ENCODE measurements at places on chromosomes 2 and 18.

- DNase-seq = no peak
Measured at GRCh38 chr2:23330214-23330613, 54.8 kb upstream of the KLHL29 start.

DNA sequence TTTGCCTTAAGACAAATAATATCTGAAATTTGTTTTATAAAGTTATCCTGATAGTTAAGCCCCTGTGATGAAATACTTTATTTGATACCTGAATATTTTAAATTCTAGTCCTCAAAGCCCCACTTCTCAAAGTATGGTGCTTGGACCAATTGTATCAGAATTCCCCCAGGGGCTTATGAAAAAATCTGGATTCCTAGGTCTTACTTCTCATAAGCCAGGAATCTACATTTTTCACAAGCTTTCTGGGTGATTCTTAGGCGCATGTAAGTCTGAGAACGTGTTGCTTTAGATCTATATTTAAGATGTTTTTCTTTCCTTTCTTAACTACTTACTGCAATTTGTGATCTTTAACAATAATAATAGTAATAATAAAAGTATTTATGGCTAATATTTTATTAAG lies 53.1 kb downstream of the MYO1B start:
- no peak for DNase-seq

- no peak for DNase-seq
Measured at GRCh38 chr2:58971511-58972360, 730.6 kb upstream of the FANCL start.

- DNase-seq = no peak
Measured at GRCh38 chr18:55317324-55317723, 270.7 kb downstream of the TCF4 start.

DNA sequence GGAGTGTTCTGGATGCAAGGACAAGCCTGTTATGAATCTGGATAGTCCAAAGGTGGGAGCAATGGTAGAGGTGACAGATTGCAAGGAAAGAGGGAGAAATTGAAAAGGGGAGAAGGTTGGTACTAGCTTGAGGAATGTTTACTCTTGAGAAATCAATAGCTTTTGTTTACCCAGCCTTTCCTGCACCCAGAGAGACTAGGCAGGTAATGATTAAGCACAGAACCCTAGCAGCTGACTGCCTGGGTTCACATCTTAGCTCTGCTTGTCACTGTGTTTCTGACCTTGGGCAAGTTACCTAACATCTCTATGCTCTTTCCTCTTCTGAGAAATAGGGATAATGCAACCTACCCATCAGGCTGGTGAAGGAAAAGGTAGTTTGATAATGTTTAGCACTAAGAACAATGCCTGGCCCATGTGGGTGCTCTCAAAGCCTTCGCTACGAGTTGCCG lies 178.6 kb downstream of the MGAT5 start:
- DNase-seq = no peak

DNA sequence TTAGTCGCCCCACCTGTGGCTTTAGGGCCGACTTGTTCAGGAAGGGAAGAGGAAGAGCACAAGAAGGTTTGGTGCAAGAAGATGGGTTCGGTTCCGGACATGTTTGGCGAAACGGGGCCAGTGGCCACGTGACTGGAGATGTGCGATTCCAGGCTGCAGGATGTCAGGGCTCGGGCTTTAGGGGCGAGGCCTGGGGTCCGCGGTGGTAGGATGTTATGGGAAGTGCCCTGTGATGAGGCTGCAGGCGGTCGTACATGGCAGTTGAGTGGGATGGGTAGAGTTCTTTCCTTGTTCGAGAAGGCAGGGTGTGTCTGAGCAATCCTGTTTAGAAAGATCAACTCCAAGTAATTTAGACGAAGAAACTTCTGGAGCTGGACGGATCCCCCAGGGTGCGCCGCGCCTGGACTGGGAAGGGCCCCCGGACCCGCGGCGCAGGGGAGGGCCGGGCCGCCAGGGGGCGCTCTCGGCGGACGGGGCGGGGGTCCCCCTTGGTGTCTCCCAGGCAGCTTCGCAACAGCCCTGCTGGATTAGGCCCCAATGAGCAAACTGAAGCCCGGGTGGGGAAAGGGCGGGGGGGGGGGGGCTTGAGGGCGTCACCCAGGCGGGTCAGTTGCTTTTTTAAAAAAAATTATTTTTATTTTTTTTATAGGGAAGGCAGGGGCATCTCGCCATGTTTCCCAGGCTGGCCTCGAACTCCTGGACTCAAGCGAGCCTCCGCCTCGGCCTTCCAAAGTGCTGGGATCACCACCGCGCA lies 17.2 kb upstream of the SDC1 start:
- no peak for DNase-seq

DNA sequence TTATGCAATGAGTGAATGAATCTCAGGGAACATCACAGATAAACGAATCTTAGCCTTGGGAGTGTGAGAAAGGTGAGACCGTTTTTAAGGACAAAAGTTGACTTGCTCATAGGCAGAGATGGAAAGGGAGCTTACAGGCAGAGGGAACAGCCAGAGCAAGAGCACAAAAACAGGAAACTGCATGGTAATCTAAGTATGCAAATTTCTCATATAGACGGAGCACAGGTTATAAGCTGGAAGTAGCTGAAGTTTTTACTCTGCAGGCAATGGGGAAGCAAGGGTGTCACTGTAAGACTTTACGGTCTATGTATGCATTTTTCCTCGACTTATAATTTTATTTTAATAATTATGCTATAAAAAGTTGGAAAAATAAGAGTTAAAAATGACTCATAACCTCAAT lies 44.8 kb upstream of the STRN start:
- DNase-seq = no peak

GRCh38 chr2:118979152-118979861 lies 37.3 kb downstream of the MARCO start:
- DNase-seq = no peak
